HAP-1 (cell line): ENCODE measurements at places on chromosomes 13 and 19.

GRCh38 chr19:7670790-7671189 lies 1.9 kb downstream of the RETN start:
- no peak for DNase-seq

- no peak for DNase-seq
Observed at GRCh38 chr13:110758195-110758805, 44.8 kb downstream of the ING1 start.

DNA sequence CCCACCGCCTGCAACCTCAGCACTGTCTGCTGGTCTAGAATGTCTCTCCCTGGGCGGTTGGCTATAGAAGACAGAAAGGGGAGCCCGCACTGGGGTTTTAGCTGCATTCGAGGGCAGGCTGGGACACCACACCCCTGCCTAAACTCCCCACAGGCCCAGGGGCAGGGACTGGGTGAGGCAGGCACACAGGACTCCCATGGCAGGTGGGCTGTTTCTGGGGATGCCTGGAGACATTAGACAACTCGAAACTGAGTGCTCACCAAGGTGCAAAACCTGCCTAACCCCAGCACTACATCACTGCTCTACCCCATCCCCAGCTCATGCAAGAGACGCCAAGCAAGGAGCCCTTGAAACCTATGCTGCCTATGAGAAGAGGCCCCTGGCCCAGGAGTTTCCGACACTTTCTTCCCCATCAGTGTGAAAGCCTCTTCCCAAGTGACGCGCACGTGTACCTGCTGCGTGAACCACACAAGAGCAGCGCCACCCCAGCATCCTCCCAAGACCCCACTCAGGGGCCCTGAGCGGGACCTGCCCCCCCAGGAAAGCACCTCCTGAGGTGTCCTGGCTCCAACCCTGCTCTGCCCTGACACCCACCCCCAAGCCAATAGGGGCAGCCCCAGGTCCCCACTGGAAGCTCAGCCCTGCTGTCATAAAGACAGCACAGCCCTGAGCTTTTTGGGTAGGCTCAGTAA lies 121.2 kb downstream of the TUBA3C start:
- DNase-seq = no peak

- DNase-seq = no peak
Observed at GRCh38 chr19:39746836-39747529, 9.2 kb upstream of the CLC start.

DNA sequence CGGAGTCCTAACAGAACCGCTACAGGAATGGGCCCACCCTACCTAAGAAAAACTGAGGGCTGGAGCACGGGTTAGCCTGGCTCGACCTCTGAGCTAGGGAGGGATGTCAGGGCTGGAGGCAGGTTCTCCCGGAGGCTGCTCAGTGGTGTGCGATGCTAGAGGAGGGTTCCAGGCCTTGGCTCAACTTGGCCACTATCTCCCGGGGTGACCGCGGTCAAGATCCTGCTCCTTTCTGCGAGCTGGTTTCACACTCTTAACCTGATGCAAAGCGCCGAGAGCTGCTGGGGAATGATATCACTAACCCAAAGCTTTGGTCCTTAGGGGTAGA lies 301 bp downstream of the POP4 start:
- no peak for DNase-seq

DNA sequence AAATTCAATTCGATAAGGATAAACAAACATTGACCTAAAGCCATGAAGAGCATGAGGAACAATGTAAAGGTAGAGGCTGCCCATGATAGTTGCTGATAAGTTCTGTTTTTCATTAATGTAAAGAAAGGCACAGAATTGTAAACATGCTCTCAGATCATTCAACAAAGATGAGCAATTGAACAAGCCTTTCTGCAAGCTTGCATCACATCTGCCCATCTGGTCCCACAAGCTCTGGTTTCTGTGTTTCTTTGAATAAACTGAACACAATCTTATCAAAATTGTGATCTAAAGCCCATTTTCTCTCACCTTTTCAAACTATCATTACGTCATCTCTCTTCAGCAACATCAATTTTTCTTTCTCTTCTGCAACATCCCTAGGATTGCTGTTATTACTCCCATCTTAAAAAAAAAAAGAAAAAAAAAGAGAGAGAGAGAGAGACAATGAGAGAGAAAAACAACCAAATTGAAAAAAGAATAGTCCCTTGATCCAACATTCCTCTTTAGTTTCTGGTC lies 487.2 kb upstream of the GPC6 start:
- no peak for DNase-seq

DNA sequence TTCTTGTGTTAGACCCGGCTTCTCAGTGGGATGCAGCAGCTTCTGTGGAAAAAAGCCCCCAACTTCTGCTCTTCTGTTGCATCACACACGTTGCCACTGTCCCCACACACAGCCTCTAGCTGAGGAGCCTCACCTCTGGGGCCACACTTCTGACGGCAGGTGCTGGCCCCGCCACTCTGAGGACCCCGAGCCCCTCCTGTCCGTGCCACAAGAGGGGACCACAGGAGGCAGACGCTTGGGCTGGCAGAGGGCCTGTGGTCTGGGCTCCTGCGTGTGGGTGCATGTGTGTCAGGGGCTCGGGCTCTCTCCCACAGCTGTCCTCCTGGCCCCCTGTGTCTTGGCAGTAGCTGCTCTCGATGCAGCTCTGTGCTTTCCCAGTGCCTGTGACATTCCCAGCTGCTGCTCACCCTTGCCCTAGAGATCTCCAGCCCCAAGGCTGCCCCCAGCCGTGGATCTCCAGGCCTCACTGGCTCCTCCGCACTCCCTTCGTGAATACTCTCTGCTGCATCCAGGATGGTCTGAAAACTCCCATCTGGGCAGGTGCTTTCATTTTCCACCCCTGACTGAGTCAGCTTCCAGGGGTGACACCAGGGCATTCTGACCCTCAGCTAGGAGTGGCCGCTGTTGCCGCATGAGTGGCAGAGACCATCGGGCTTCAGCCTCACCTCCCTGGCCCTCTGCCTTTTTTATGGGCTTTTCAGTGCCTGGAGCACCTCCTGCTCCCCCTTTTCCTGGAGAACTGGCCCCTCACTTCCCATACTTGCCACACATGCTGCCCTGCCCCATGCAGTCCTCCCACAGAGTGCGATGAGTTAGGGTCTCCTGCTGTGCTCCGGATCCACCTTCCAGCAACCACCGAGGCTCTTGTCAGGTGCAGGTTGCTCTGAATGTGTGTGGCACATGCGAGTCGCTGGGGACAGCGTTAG lies 13.7 kb downstream of the MAU2 start:
- DNase-seq = no peak

DNA sequence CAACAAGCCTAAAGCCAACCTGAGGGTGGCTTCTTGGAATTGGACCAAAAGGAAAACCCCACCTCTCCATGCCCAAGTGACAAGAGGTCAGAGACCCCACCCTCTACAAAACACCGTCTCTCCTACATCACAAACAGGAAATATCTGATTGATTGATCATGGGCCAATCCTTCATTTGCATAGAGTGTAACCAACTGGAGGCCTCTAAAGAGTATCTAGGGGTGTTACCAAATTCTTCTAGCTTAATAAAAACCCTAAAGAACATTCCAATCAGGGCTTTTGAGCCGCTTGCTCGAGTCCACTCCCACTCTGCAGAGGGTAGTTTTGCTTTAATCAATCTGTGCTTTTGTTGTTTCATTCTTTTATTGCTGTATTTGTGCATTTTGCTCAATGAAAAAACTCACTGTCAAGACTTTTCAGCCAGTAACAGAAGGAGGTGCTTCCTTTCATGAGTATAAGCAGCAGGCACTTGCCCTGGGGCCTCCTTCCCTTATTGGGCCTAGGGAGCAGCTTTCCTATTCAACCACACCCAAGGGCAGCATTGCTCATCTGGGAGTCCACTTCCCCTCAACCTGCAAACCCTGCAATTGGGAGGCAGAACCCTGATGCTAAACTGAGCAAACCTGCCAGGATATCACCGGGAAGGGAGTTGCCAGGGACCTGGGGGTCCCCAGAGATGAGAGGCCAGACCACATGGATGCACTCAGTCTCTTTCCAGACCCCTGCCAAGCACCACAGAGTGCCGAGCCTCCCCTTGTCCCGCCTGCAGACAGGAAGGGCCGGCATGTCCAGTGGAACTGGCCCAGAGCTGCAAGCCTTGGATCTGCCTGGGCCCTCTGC lies 154.3 kb upstream of the VSTM2B start:
- no peak for DNase-seq

DNA sequence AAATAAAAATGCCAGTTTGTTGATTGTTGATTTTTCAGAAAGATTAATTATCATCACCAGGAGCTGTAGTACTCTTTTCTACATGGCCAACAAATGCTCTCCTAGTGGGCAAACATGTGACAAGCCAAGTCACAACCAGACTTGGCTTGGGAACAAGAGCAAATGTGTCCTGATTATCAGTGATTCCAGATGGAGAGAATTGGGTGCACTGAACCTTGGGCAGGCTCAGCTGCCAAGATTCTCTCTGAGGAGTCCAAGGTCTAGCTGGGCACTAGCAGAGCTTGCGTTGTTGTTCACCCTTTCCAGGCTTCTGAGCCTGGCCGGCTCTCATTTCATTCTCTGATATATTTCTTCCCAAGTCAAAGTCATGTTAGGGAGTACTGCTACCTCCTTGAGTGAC lies 27.3 kb upstream of the GPI start:
- no peak for DNase-seq
